ENCODE measurements at places on chromosomes 11 and 22.

- no peak for DNase-seq
These were observed 34.0 kb upstream of the SMIM38 start for GRCh38 chr11:69121621-69122325.

GRCh38 chr22:26689513-26690301, 32.3 kb downstream of the MIAT start:
- no peak for DNase-seq

- DNase-seq: no peak
These were observed 16.8 kb downstream of the PPIL2 start for GRCh38 chr22:21682385-21683175.

DNA sequence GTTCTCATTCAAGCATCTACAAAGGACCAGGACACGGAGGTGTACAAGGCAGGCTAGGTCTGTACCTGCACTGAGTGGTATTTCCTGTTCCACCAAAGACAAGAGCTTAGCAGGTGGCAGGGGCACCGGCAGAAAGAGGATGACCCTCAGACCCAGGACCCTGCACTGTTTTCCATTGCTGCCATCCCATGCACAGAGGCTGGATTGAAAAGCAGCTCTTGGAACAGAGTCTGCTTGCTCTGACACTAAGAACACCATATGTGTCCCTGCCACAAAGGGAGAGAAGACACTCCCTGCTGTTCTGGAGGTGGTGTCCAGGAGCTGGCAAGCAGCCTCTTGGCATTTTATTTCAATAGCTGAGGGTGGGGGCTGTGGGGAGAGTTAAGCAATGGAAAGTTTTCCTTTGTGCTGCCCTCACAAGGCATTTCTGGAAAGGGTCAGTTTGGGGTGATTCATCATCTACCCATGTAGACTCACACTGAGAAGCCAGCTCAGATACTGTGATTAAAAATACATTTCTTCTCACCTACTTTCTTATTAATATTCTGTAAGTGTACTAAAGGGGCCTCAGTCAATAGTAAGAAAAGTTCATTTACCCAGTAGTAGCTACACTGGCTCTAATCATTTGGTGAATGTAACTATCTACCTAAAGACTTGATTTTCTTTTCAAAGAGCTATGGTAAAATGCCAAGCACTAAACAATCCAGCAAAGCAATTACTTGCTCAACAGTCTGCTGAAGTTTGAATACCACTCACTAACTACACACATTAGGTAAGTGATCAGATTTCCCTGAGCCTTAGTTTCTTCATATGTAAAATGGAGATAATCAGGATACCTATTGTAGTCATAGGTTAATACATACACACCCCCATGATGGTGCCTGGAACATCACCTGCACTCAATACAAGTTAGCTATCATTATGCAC, 55.2 kb downstream of the SLC1A2 start:
- DNase-seq: no peak
